Muscle of leg (tissue), 16 donors: ENCODE measurements at places on chromosomes 13 and 19. TPM values are rescaled to one million over a fixed set of nuclear protein-coding genes. Genes with fewer than 3 reads are reported as not detected.

The KLK7 gene
- not detected for total RNA-seq

The CGB5 gene
- total RNA-seq = 0.40 TPM

The OVOL3 gene
- total RNA-seq = not detected

The F10 gene
- total RNA-seq = 41.0 TPM

The ACTMAP gene
- total RNA-seq = 1.2 TPM

The ARRDC2 gene
- total RNA-seq = 4.9 TPM

DNA sequence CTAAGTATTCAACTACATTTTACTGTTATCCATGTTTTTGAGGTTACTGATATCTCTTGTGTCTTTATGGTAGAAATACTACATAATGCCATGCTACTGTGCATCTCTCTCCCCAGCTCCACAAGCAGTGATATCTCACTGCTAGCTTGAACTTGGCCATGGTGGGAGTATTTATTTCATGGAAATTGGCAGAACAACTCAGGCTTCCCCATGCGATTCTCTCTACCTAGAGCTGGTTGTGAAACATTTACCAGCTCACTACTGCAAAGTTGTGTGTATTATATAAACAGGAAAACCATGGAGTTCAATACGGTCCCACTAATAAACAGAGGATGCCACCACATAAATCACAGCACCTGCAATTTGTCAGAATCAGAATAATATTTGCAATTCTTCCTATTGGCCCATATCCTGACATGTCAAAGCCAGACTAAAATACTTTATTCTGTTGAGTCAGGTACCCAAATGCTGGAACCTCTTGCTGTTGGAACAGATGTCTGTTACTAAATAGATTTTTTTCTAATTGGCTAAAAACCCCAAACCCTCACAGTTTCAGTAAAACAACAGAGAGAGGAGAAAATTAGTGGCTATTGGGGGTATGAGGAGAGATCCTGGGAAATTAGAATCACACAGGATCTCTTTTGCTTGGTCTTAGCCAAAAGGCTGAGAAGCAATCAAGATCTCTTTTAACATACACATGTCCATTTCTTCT is 91.4 kb upstream of the SLC10A2 start:
- no peak for DNase-seq
- no peaks in the 10 kb centered on the region for H3K36me3 ChIP-seq
- no peak overlapping the region for H3K4me3 ChIP-seq
- no peaks in the 10 kb centered on the region for H3K4me1 ChIP-seq
- H3K27me3 ChIP-seq = no peaks in the 10 kb centered on the region

DNA sequence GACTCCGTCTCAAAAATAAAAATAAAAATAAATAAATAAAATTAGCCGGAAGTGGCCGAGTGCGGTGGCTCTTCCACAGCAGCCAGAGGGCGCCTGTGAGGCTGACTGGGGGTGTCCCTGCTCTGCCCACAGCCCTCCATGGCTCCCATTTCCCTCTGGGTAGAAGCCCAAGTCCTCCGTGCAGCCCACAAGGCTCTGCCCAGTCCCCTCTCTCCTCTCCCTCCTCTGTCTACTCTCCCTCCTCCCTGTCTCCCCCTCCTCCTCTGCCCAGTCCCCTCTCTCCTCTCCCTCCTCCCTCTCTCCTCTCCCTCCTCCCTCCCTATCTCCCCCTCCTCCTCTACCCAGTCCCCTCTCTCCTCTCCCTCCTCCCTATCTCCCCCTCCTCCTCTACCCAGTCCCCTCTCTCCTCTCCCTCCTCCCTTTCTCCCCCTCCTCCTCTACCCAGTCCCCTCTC is 20.4 kb downstream of the MISP start:
- H3K36me3 ChIP-seq = no peaks in the 10 kb centered on the region
- DNase-seq = no peak
- peaks cover 3% of the 10 kb centered on the region for H3K27me3 ChIP-seq
- no peak overlapping the region for H3K27ac ChIP-seq

- H3K27ac ChIP-seq = peak overlapping the region; percentile 99
- no peak for DNase-seq
- peaks cover 66% of the 10 kb centered on the region for H3K4me1 ChIP-seq
- H3K27me3 ChIP-seq = no peaks in the 10 kb centered on the region
- H3K36me3 ChIP-seq = peaks cover 11% of the 10 kb centered on the region
- no peak overlapping the region for H3K4me3 ChIP-seq
Measured at GRCh38 chr13:114066956-114067355, 65.5 kb downstream of the RASA3 start.

- H3K4me3 ChIP-seq = no peak overlapping the region
- peaks cover 2% of the 10 kb centered on the region for H3K27me3 ChIP-seq
- no peaks in the 10 kb centered on the region for H3K4me1 ChIP-seq
- peak; percentile 58 for DNase-seq
Measured at GRCh38 chr13:32947411-32948276, 68.6 kb upstream of the KL start.

GRCh38 chr13:106029676-106030290 is 505.7 kb downstream of the EFNB2 start:
- H3K27ac ChIP-seq = no peak overlapping the region
- no peaks in the 10 kb centered on the region for H3K36me3 ChIP-seq
- peaks cover 10% of the 10 kb centered on the region for H3K4me1 ChIP-seq

GRCh38 chr13:113052971-113053370 is 52.6 kb upstream of the F7 start:
- DNase-seq = no peak
- no peak overlapping the region for H3K27ac ChIP-seq
- H3K36me3 ChIP-seq = no peaks in the 10 kb centered on the region

DNA sequence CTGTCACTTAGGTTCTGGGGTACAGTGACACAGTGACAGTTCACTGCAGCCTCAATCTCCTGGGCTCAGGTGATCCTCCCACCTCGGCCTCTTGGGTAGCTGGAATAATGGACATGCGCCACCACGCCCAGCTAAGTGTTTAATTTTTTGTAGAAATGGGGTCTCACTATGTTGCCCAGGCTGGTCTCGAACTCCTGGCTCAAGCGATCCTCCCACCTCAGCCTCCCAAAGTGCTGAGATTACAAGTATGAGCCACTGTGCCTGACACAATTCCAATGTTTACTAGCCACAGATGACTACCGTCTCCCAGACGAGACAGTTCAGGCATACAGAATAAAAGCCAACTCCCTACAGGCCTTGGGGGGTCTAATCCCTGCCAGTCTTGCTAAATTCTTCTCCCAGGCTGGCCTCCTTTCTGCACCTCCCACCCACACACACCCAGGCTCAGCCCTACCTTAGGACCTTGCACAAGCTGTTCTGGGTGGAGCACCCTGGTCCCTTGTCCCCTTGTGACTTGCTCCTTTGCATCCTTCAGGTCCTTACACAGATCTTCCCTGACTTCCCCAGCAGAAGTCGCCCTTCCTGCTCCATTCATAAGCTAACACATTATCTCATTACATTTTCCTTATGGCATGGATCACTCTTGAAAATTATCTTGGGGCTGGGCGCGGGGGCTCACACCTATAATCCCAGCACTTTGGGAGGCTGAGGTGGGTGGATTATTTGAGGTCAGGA is 106.4 kb downstream of the INSR start:
- H3K27ac ChIP-seq = no peak overlapping the region
- no peak for DNase-seq
- H3K27me3 ChIP-seq = no peaks in the 10 kb centered on the region
- H3K4me3 ChIP-seq = no peak overlapping the region
- H3K36me3 ChIP-seq = peaks cover 7% of the 10 kb centered on the region

DNA sequence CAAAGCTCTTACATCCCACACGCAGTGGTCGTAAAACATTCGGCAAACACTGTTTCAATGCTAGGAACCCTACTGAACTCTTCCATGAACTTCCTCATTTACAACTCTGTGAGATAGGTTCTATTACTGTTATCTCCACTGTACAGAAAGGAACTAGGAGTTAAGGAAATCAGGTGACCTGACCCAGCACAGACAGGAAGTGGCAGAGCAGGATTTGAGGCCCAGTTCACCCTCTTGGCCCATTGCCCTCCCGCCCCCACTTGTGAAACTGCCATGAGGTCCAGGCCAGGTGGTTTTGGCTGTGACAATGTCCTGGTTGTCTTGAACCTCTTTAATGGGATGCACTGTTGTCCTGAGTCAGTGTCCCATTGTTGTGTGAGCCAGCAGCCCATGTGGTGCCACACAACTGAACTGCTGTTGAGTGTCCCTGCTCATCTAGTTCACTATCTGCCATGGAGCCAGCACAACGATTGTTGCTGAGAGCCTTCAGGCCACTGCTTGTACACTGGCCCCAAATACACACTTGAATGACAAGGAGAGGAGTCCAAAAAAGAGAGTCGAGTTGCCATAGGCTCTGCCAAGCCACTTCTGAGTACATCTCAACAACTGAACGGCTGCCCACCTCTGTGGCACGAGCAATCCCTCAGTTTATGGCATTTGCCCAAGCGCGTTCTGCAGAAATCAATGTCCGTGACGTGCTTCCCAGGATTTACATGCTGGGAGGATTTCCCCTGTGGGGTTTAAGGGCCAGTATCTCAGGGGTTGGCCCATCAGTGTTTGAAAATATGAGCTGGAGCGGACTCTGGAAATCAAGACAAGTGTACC is 484.6 kb downstream of the TSHZ3 start:
- DNase-seq = peak; percentile 21
- H3K4me3 ChIP-seq = no peak overlapping the region
- no peaks in the 10 kb centered on the region for H3K36me3 ChIP-seq
- H3K4me1 ChIP-seq = peaks cover 4% of the 10 kb centered on the region
- no peaks in the 10 kb centered on the region for H3K27me3 ChIP-seq

- no peaks in the 10 kb centered on the region for H3K27me3 ChIP-seq
- no peak overlapping the region for H3K27ac ChIP-seq
- no peak for DNase-seq
- no peaks in the 10 kb centered on the region for H3K4me1 ChIP-seq
- no peak overlapping the region for H3K4me3 ChIP-seq
Measured at GRCh38 chr13:60974296-60974695, 441.4 kb downstream of the PCDH20 start.

GRCh38 chr13:112837371-112838037 is 131.5 kb upstream of the MCF2L start:
- peaks cover 29% of the 10 kb centered on the region for H3K4me1 ChIP-seq
- no peaks in the 10 kb centered on the region for H3K27me3 ChIP-seq
- no peak overlapping the region for H3K4me3 ChIP-seq

DNA sequence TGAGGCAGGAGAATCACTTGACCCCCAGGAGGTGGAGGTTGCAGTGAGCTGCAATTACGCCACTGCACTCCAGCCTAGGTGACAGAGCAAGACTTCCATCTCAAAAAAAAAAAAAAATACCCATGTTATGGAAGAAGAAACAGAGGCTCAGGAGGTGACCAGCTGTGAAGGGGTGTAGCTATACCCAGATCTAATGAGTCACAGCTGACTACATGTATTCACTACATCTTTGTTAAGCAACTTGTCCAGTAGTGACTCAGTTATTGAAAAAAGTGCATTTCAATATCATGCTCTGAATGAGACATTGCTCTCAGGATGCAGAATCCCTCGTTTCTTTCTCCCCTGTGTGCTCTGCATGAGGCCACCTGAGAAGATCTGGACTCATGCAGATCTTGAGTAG is 16.1 kb upstream of the SPART start:
- H3K36me3 ChIP-seq = no peaks in the 10 kb centered on the region
- no peak overlapping the region for H3K27ac ChIP-seq
- peaks cover 23% of the 10 kb centered on the region for H3K4me1 ChIP-seq
- H3K27me3 ChIP-seq = no peaks in the 10 kb centered on the region
- H3K4me3 ChIP-seq = no peak overlapping the region

DNA sequence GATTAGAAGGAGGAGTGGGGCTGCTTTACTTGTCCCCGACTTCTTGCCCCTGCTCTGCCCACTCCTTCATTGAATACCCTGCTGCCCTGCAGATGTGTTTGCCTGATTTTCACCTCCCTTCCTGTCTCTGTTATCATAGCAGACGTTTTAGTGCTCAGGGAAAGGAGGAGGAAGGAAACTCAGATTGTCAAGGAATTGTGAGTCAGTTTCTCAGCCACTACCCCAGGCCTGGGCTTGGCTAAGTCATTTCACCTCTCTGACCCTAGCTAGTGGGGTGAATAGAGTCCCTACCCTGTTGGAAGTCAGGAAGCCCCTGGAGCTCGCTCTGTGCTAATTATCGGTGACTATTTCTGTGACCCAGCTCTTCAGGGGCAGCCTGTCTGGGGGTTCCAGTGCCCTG is 3.9 kb downstream of the BCKDHA start:
- H3K4me1 ChIP-seq = peaks cover 10% of the 10 kb centered on the region
- H3K4me3 ChIP-seq = no peak overlapping the region
- H3K27ac ChIP-seq = peak overlapping the region; percentile 35
- no peak for DNase-seq

DNA sequence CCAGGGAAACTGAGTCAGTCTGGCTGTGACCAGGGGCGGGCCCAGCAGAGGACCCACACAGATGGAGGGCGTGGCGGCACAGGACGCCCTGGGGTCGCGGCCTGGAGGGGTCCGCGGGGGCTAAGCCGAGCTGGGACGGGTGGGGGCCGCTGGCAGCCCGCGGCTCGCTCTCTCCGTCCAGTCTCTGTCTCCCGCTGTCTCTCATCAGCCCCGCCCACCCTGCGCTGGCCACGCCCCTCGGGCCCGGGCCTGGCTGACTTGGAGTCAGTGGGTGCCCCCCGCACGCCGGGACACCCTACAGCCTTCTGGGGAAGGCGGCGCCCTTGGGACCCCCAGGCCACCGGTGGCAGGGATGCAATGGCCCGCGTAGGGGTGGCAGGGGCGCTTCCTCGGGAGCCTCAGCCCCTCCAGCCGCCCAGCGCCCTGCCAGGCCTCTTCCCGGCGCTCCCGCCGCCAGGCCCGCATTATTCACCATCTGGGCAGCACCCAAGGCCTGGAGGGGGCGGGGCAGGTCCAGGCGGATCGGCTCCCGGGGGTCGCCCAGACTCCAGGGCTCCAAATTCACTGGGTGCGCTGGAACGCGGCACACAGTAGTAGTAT is at the start of gene TBXA2R:
TSS of gene TBXA2R (minus strand) at position 186 of the 600 bp plus-strand sequence. CDS start 6,241 bp downstream, outside the sequence.
- peaks cover 41% of the 10 kb centered on the region for H3K4me1 ChIP-seq
- peak within 1 kb of the TSS; percentile 77 for H3K27ac ChIP-seq

- peaks cover 33% of the 10 kb centered on the region for H3K4me1 ChIP-seq
- no peak for DNase-seq
- no peaks in the 10 kb centered on the region for H3K36me3 ChIP-seq
- no peak overlapping the region for H3K27ac ChIP-seq
Measured at GRCh38 chr19:45124021-45124420, 31.0 kb downstream of the PPP1R37 start.

DNA sequence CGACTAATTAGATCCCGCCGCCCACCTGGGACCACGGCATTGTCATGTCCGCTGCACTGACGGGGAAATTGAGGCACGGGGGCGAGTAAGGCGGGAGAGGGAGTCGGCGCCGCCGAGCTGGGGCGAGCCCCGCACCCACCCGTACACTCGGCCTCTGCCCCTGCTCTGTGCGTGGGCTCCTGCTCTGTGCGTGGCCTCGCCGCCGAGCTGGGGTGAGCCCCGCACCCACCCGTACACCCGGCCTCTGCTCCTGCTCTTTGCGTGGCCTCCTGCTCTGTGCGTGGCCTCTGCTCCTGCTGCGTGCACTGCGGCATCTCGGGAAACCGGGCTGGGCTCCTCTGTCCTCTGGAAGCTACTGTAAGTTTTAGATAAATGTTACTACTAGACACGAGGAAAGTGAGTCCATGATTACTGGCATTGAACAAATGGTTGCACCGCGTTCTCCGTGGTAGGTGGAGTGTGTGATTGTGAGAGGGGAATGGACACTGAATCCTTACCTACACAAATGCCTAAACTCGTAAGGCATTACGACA is 826 bp upstream of the C1QTNF9 start:
- no peak overlapping the region for H3K4me3 ChIP-seq
- no peak for DNase-seq
- no peaks in the 10 kb centered on the region for H3K4me1 ChIP-seq

- peak; percentile 21 for DNase-seq
- H3K4me1 ChIP-seq = peaks cover 5% of the 10 kb centered on the region
- H3K27ac ChIP-seq = peak overlapping the region; percentile 49
- H3K27me3 ChIP-seq = no peaks in the 10 kb centered on the region
- H3K4me3 ChIP-seq = no peak overlapping the region
Measured at GRCh38 chr13:73880365-73880764, 253.8 kb downstream of the KLF12 start.
